Fibroblast of mammary gland (primary cell): ENCODE measurements at places on chromosomes 5 and 9.

DNA sequence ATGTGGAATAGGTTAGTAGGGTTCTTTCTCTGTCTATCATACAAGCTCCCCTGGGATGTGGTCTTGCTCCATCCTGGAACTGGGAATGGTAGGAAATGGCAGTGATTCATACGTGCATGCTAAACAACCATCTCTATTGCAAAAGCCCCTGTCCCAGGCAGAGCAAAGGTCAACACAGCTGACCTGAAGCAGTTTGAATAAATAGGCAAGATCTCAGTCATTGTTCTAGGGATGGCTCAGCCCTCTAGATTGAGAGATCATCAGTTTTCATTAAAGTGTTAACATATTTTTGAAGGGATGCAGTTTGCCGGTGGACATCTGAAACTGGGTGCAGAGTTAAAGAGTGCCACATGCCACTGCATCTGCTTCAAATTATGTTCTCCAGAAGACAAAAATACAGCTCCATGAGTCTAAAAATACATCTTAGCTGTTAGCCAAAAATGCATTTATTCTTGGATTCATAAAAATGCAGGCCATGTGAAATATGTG is 224.1 kb downstream of the ESM1 start:
- peak; percentile 100 for DNase-seq

- DNase-seq, result peak; percentile 78
These were observed 12.2 kb upstream of the OR13J1 start for GRCh38 chr9:35882263-35882848.

- DNase-seq, result peak; percentile 54
These were observed 62.7 kb downstream of the ZSWIM6 start for GRCh38 chr5:61394793-61395192.

- DNase-seq, result peak; percentile 38
These were observed 4.0 kb upstream of the SLC46A2 start for GRCh38 chr9:112894699-112895098.

- no peak for DNase-seq
These were observed 220.0 kb downstream of the KDM4C start for GRCh38 chr9:6977761-6978160.

- peak; percentile 44 for DNase-seq
These were observed 37.9 kb downstream of the UBTD2 start for GRCh38 chr5:172245703-172246125.
